ENCODE measurements at places on chromosomes 3 and 15. TPM values are rescaled to one million over a fixed set of nuclear protein-coding genes. Genes with fewer than 3 reads are reported as not detected.

PLCD1 gene
- 8.7 TPM for total RNA-seq

GPR87 gene
- not detected for total RNA-seq

ADPRH gene
- 7.5 TPM for total RNA-seq

DNA sequence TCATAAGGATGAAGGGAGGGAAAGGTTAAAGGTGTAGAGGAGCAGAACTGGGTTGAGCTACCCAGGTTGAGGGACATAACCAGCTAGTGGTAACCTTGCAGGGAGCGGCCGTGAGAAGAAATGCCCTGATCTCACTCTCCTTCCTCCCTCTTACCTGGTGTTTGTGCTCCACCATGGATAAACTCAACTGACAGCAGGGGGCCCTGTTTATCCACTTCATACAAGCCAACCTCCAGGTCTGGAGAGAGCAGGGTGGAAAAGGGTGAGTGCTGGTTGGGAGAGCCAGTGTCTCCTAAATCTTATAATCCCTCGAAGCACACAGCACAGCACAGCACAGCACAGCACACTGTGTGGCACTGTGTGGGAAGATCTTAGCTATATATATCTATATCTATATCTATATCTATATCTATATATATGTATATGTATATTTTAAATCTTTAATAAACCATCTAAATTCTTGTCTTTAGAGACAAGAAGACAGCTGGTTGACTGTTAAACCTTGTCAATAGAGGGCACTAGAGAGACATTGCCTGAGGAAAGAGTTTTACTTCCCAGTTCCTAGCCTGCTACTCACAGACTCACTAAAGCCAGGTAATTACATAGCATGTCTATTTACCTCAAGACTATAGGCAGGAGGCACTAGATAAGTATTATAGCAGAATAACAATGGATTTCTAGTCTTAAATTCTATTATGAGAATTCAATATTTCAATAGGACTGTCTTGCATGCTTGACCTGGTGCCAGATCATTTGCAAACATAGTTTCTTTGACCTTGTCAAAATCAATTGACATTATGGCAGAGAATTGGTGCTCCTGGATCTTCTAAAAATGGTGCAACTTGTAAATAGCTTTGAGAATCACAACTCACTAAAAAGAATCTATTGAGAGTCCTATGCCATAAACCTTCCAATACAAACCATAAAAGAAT is 21.7 kb upstream of the FMN1 start:
- H3K4me1 ChIP-seq: no peaks in the 10 kb centered on the region
- DNase-seq: no peak

- H3K36me3 ChIP-seq: no peaks in the 10 kb centered on the region
- no peaks in the 10 kb centered on the region for H3K27me3 ChIP-seq
- DNase-seq: no peak
- no peak overlapping the region for H3K27ac ChIP-seq
- no peaks in the 10 kb centered on the region for H3K4me1 ChIP-seq
Observed at GRCh38 chr3:183330881-183331280, 77.8 kb downstream of the B3GNT5 start.

- H3K4me1 ChIP-seq: no peaks in the 10 kb centered on the region
- no peak for DNase-seq
- H3K27ac ChIP-seq: no peak overlapping the region
- no peaks in the 10 kb centered on the region for H3K27me3 ChIP-seq
- H3K4me3 ChIP-seq: no peak overlapping the region
Observed at GRCh38 chr3:141148770-141149169, 82.9 kb upstream of the PXYLP1 start.

- no peaks in the 10 kb centered on the region for H3K4me1 ChIP-seq
- DNase-seq: peak; percentile 86
- peak overlapping the region; percentile 52 for H3K4me3 ChIP-seq
- H3K36me3 ChIP-seq: no peaks in the 10 kb centered on the region
Observed at GRCh38 chr3:136818191-136818768, 646 bp upstream of the SLC35G2 start.

- H3K4me3 ChIP-seq: no peak overlapping the region
- H3K36me3 ChIP-seq: no peaks in the 10 kb centered on the region
- no peak for DNase-seq
- no peaks in the 10 kb centered on the region for H3K27me3 ChIP-seq
- H3K27ac ChIP-seq: no peak overlapping the region
Observed at GRCh38 chr15:36925653-36926426, 174.5 kb downstream of the MEIS2 start.

- DNase-seq: no peak
- H3K27ac ChIP-seq: peak overlapping the region; percentile 45
- no peaks in the 10 kb centered on the region for H3K36me3 ChIP-seq
- no peaks in the 10 kb centered on the region for H3K4me1 ChIP-seq
Observed at GRCh38 chr3:114496021-114496434, 202.2 kb downstream of the TIGIT start.

GRCh38 chr3:38519651-38520050 is 23.5 kb downstream of the EXOG start:
- H3K27me3 ChIP-seq: no peaks in the 10 kb centered on the region
- H3K36me3 ChIP-seq: peaks cover 40% of the 10 kb centered on the region
- no peak overlapping the region for H3K4me3 ChIP-seq
- H3K4me1 ChIP-seq: no peaks in the 10 kb centered on the region
- peak overlapping the region; percentile 43 for H3K27ac ChIP-seq
- DNase-seq: no peak

DNA sequence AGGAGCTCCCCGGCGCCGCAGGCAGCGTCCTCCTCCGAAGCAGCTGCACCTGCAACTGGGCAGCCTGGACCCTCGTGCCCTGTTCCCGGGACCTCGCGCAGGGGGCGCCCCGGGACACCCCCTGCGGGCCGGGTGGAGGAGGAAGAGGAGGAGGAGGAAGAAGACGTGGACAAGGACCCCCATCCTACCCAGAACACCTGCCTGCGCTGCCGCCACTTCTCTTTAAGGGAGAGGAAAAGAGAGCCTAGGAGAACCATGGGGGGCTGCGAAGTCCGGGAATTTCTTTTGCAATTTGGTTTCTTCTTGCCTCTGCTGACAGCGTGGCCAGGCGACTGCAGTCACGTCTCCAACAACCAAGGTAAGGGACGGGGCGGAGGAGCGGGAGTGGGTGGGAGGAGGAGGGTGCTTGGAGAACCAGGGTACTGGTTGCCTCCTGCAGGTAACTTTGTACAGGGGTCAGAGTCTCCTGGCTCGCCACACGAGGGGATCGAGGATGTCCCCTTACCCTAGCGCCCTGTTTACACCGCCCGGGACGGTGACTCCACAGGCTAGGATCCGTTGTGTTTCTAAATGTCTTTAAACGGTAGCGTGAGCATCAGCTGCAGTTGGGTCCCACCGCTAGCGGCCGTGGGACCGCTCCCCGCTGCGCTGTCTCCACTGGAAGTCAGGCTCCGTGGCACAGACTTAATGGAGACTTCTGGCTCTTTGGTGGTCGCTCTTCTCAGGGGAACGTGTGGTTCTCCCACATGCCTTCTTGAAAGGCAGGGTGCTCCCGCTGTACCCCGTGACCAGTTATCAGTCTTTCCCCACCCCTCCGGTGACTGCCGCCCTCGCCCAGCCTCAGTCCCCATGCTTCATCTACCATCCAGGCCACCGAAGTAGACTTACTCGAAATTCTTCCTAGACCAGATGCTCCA is 515 bp downstream of the EPHA6 start:
- H3K27me3 ChIP-seq: peaks cover 6% of the 10 kb centered on the region
- no peak for DNase-seq
- H3K27ac ChIP-seq: no peak overlapping the region
- peak overlapping the region; percentile 35 for H3K4me3 ChIP-seq

DNA sequence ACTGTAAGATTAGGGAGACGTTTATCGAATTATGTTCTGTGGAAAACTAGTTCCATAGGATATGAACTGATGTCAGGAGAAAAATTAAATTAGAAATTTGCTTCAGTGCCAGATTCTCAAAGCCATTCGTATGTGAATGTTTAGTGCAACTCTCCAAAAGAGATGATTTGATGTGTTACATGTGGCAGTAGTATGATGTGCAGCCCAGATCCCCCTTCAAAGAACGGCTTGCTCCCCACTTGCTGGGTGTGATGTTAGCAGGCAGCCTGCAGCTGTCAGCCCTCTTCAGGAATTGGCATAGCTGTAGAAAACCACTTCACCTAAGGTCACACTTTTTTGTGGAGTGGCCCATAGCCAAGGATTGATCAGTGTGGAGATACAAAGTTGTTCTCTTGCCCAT is 127.0 kb upstream of the CCDC54 start:
- H3K36me3 ChIP-seq: peaks cover 18% of the 10 kb centered on the region
- DNase-seq: no peak
- no peaks in the 10 kb centered on the region for H3K27me3 ChIP-seq
- H3K4me3 ChIP-seq: no peak overlapping the region

GRCh38 chr3:116341899-116342298 is 103.4 kb downstream of the LSAMP start:
- no peaks in the 10 kb centered on the region for H3K27me3 ChIP-seq
- no peak overlapping the region for H3K4me3 ChIP-seq
- H3K36me3 ChIP-seq: no peaks in the 10 kb centered on the region
- no peak for DNase-seq

- no peaks in the 10 kb centered on the region for H3K36me3 ChIP-seq
- no peaks in the 10 kb centered on the region for H3K27me3 ChIP-seq
- no peak for DNase-seq
- H3K27ac ChIP-seq: no peak overlapping the region
- no peaks in the 10 kb centered on the region for H3K4me1 ChIP-seq
Observed at GRCh38 chr3:37674111-37674510, 187.6 kb upstream of the CTDSPL start.
